ENCODE measurements at places on chromosomes 12 and 14. TPM values are rescaled to one million over a fixed set of nuclear protein-coding genes. Genes with fewer than 3 reads are reported as not detected.

Gene MCRS1
- total RNA-seq = 33.9 TPM

Gene C12orf50
- not detected for total RNA-seq

Gene ACOT6
- not detected for total RNA-seq

Gene SLC25A3
- 666 TPM for total RNA-seq

Gene A2M
- 244 TPM for total RNA-seq

Gene GLIPR1L1
- not detected for total RNA-seq

Gene OLR1
- not detected for total RNA-seq

Gene KRT7
- total RNA-seq = not detected

Gene STON2
- total RNA-seq = 30.8 TPM

Gene AGAP2
- total RNA-seq = 2.1 TPM

Gene LALBA
- total RNA-seq = not detected
